NCI-H2029 treated with DMSO at 0.1 percent for 48 hours (cell line): ENCODE measurements at places on chromosomes 3 and 15.

- no peak for DNase-seq
Measured at GRCh38 chr3:163043074-163043473, 1546.5 kb downstream of the OTOL1 start.

GRCh38 chr3:20064796-20065564, 24.7 kb downstream of the KAT2B start:
- no peak for DNase-seq

DNA sequence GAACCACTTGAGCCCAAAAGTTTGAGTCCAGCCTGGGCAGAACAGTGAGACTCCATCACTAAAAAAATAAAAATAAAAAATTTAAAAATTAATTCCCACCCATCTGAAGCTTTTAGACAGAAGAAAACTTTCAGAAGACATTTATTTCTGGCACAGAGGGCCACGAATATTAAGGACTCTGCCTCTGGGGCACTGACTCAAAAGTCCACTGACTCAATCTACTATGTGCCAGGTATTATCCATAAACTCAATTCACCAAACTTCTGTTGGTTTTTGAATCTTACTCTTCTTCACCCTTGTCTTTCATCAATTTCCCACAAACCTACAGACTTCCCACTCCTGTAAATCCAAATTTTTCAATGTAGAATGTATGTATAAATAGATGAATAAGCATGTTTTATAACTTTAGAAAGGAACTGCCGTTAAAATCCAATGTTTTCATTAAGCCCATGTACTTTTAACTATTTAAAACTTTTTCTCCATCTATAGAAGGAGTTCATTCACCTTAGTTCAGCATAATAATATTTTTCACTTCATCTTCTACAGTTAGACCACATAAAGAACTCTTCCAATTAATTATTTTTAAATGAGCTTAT, 19.9 kb downstream of the ATP13A3 start:
- DNase-seq: no peak

- DNase-seq: no peak
Measured at GRCh38 chr15:101288905-101289513, 6.0 kb downstream of the SNRPA1 start.

GRCh38 chr15:88323468-88323867, 66.9 kb upstream of the NTRK3 start:
- peak; percentile 1 for DNase-seq

DNA sequence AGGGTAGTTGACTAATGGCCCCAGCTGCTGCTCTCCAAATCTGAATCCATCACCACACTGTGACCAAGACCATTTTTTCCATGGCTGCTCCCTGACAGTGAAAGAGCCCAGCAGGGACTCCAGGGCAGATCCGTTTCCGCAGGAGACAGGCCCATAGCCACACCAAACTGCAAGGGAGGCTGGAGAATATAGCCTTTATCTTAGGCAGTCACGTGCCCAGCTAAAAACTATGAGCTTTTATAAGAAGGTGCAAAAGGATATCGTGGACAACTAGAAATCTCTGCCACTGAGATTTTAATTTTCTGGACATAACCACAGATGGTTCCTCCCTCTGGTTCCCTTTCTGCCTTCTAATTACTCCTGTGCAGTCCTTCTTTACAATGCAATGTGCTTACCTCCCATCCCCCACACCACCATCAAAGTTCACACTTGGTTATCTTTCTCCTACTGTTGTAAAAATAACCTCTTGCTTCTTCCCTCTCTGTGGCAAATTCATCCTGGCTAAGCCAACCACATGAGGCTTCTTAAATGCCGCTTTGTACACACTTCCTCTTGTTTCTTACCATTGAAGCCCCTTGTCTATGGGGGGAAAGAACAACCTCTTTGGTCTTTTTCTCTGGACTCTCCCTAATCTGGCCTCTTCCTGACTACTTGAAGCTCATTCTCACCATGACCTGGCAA, 233.7 kb downstream of the SHQ1 start:
- DNase-seq: no peak

DNA sequence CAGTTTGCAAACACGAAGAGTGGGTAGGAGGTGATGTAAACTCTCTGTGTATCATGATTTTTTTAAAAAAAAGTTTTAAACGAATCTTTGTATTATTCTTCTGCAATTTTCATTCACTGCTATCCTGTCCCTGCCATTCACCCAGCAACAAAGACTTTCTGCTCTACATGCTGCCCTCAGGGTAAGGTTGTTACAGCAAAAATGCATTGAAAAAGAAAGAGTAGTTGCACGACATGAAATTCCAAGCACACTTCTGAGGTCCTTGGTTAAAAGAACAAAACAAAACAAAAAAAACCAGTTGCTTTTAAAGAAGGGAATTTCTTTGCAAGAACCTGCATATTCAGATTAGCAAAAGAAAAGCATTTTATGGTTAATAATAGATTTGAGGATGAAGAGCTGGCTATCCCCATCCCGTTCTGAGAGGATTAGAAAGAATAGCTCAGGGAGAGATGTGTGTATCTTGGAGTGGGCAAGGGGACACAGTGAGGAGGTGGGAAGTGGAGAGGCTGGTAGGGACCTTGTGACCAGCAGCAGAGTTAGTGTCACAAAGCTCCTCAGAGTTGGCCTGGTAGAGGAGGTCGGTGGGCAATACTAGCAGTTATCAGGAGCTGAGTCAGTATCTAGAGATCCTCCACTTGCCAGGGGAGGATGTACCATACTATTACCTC, 290.8 kb downstream of the NEK10 start:
- DNase-seq: no peak

DNA sequence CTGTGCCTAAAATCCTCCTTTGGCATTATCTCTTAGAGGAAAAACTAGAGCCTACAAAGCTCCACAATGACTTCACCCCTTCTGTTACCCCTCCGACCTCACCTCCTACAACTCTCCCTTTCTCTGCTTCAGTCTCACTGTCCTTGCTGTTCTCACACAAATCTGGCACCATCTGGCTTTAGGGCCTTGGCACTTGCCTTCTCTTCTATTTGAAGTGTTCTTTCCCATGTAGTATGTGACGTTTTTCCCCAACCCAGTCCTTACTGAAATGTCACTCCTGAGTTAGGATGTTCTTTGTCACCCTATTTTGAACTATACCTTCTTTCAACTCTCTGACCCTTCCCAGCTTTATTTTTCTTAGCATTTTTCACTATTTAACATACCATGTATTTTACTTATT, 8.7 kb downstream of the STX19 start:
- DNase-seq: no peak

DNA sequence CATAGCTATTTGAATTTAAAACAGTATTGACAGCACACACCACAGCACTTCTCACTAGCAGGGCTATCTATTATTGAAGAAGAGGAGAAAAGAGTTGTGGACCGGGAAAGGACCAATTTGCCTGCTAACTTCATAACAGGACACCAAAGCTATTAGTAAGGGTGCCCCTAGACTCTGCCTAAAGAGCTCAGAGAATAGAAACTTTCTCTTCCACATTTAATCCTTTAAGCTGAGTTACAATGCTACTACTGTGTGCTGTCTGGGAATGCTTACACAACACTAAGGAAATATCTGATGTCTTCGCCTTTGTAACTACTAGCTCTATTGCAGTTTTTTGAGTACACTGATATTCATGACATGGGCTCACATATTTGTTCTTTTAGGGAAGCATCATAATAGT, 13.5 kb upstream of the AADAC start:
- no peak for DNase-seq

DNA sequence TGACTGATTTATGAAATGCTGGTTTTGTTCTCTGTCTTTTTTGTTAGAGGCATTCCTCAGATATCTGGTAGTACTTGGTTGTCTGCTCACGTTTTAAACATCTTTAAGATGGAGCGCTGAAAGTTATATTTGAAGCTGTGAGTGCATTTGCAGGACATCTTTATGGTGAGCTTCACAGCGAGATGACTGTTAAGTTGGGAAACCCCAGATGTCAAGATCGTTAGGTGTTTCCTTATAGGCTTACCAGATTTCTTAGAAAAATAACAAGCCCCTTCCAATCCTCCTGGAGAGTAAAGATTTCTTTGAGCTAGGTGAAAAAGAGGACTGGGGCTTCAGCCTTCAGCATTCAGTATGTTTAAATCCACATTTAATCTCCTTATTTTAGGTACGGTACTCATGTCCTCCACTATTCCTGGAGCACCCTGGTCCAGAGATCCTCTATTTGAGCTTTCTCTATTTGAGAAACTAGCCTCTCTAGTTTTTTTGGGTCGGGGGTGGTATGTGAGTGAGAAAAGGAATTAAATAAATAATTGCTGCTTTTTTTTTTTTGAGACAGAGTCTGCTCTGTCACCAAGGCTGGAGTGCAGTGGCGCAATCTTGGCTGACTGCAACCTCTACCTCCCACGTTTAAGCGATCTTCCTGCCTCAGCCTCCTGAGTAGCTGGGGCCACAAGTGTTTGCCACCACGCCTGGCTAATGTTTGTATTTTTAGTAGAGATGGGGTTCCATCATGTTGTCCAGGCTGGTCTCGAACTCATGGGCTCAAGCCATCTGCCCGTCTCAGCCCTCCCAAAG, 72.3 kb downstream of the ZNF609 start:
- DNase-seq: no peak

DNA sequence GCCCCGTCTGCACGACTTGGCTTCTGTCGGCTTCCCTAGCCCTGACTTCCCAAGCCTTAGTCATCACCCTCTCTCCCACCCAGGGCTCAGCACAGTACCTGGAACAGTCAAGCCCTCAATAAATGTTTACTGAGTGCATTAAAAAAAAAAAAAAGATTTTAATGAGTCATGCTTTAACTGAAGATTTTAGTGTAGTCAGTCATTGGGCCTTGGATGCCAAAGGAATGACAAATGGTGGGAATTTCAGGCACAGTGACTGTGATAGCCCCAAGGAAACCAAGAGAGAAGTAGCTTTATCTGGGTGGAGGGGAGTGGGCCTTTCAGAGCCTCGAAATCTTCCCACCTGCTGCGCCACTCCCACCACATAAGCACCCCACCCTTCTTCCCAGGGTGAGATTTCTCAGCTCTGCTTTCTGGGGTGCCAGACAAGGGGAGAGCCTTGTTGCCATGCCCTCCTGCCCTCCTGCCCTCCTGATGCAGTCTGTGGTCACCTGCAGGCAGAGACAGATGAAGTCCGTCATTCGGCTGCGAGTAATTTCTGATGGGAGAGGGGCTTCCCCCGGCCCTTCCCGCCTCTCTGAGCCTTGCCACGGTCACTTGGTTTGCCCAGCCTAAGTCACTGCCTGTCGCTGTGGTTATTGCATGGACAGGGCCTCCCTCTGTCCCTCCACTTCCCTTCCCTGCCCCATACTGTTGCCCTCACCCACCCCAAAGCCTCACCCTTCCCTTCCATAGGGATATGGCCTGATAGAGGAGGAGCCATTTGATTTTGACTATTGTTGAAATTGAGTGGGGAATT, 41.8 kb downstream of the SMAD3 start:
- DNase-seq: no peak

DNA sequence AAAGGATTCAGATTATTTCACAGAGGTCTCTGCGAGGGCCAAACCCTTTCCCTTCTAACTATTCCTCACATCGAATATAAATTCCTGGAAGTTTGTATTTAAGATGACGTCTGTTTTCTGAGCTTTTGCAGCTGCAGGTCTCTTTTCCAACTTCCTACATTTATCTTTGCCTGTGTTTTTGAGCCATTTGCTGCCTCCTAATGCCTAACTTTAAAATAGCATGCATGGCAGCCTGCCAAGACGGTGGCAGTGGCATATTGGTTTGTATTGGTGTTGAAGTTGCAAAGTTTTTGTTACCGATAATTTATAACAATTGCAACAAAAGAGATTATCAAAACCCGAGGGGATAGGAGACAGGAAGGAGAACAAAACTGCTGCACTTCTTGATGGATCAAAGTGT, 187.1 kb upstream of the DNAJC19 start:
- DNase-seq: peak; percentile 67

DNA sequence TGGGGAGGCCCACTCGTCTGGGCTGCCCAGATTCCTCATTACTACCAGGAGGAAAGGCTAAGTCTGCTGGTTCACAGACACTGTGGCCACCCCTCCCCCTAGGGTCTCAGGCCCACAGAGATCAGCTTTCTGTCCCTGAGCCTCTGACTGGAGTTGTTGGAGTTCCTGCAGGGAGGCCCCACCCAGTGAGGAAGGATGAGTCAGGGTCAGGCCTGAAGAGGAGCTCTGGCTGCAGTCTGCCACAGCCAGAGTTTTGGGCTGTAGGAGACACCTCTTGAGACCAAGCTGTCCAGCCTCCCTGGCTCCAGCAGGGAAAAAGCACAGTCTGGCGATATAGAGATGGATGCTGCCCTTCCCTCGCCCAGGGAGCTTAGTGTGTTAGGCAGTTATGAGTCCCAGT, 720.9 kb upstream of the SEMA6D start:
- DNase-seq: no peak

DNA sequence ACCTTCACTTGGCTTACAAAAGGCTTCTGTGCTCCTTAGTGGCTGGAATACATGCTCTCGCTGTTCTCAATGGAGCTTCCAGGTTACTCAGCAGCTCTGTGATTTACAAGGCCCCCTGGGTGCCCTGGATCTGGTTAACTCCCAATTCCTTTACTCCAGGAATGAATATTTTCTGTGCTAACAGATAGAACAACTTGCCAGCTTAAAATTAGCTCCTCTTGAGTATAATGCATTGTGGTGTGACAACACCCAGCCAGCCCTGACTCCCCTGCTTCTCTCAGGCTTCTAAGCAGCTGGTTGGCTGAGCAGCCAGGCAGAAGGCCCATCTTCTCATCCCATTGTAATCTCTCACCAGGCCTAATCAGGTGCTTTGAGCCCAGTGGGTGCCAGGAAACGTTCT, 246.4 kb downstream of the ALCAM start:
- DNase-seq: no peak

- DNase-seq: no peak
Measured at GRCh38 chr3:47441796-47442551, 33.8 kb downstream of the SCAP start.

DNA sequence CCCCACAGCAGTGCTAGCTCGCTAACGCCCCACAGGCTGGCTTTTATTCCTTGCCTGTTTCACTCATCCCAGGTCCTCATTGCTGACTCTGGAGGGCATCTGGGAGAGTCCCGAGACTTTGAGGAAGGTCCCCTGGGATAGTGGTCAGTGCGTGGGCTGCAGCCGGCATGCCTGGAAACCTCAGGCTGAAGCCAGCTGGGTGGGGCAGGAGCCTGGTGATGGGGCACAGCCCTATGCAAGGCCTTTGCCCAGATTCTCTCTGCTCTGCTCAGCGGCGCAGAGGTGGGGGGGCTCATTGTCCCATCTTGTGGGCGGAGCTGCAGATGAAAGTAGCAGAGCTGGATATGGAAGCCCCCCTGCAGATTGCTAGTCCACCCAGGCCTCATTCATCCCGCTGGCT, 55.7 kb upstream of the SMAD6 start:
- DNase-seq: no peak

DNA sequence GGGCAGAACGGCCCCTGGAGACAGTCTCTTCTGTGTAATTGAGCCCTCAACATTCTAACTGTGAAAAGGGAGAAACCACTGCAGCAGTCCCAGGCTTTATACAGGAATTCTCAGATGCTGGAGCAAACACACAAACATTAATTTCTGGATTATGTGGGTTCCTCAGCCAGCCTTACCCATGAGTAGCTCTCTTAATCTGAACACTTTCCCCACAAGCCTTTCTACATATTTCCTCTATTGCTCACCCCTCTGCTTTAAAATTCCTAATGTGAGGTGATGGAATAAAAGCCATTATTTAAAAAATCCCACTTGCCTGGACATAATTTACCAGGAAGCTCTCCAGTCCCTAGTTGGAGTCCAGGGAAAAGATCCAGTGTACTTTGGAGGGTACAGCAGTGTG, 139.0 kb downstream of the CTNNB1 start:
- no peak for DNase-seq
